Right lung (tissue), 10 donors: ENCODE measurements at places on chromosomes 11 and 22. TPM values are rescaled to one million over a fixed set of nuclear protein-coding genes. Genes with fewer than 3 reads are reported as not detected.
A peak's percentile ranks its signal among the peaks of the same experiment; 100 is the strongest.

DNA sequence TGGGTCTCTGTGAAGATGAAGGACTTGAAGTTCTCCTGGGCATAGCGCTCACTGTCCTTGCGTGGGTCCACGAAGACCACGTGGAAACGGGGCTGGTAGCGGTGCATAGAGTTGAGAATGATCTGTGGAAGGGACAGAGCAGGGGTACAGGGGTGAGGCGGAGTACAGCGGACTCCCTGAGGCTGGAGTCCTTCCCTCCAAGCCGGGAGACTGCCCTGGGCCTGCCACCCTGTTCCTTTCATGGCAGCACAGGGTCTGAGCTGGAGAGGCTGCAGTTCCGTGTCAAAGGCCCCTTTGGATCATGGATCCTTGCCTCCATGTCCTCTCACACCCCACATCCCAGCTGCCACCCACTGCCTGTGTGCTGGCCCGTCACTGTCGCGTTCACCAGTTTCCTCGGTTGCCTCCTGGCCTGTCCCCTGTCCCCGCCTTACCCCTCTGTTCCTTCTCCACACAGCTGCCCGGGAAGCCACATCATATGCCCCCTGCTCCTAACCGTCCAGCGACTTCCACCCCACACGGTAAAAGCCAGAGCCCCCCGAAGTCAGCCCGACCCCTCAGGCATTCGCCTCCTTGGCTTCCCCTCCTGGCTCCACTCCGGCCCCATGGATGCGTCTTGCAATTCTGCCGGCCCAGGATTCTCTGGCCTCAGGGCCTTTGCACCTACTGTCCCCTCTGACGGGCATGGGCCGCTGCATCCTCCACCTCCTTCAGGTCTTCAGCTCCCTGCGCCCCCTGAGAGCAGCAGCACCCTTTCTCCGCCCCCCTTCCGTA lies 3.4 kb upstream of the NUDT8 start:
- DNase-seq: no peak

- no peak for DNase-seq
Measured at GRCh38 chr11:116224154-116224888, 548.5 kb downstream of the BUD13 start.

DNA sequence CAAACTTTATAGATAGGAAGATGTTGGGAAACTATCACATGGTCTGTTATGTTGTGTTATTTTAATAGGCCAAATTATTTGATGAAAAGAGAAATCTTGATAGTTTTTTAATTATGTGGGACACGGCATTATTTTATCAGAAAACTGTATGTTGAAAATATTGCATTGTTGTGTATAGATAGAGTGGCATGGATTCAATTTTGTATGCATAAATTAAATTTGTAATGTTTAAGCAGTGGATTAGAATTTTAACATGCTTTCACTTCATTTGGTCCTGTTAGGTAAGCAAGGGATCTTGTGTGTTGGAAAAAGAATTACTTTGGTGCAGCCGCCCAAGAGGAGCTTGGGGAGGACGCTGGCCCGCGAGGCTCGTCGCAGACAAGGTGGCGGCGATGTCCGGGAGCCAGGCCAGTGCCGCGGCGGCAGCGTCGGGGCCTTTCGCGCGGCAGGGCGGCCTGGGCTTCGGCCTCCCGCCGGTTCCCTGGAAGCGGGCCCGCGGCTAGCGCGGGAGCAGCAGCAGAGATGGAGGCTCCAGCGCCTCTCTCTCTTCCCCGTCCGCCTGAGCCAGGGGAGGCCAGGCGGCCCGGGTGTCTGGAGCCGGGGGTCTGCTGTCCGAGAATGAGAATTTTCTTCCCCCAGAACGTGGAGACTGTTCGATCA lies 82.7 kb downstream of the GGT1 start:
- no peak for DNase-seq

DNA sequence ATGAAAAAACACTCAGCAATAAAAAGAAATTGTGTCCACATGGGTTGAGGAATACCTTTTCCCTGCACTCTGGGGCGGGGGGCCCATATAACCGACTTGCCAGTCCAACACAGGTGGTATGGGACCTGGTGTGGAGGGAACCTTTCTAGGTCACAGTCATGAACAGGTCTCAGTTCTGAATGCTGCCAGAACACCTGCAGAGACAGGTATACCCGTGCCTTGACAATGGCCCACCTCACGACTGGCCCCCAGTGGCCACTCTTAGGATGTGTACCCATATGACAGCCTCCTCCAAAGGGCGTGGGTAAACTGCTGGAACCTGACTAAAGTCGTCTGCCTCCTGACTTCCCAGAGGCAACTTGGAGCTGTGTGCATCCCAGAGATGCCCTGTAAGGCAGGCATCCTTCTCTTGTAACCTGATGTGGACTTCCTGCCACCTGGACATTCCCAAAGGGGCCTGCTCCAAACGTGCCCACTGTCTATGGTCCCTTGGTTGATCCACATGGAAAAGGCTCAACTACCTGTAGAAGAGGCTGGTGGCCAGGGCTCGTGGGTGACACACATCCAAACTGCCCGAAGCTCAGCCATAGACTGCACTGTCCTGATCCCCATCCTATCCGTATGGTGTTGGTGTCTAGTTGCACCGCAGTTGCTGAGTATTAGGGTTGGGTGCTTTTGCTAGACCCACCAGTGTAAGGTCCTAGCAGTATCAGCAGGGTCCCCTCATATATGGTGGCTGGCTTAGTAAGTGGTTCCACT lies 859.3 kb downstream of the BRD1 start:
- DNase-seq: no peak

GRCh38 chr11:94652735-94653284 lies 85.6 kb downstream of the PIWIL4 start:
- DNase-seq: no peak

DNA sequence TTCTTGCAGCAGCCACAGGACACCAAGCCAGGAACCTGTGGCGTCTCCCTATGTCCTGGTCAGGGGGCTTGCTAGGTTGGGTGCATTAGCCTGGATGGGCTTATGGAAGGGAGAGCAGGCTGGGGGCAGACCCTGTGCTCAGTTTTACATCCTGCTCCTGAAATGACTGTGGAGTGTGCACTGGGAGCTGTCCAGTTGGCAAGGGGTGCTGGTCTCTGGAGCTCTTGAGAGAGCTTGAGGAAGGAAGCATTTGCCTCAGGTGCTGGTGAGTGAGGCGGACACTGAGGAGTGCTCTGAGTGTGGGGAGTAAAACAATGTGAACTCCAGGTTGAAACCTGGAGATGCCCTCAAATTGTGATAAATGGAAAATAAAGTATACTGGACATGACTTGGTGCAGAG lies 3.4 kb downstream of the SCGB1D4 start:
- no peak for DNase-seq

DNA sequence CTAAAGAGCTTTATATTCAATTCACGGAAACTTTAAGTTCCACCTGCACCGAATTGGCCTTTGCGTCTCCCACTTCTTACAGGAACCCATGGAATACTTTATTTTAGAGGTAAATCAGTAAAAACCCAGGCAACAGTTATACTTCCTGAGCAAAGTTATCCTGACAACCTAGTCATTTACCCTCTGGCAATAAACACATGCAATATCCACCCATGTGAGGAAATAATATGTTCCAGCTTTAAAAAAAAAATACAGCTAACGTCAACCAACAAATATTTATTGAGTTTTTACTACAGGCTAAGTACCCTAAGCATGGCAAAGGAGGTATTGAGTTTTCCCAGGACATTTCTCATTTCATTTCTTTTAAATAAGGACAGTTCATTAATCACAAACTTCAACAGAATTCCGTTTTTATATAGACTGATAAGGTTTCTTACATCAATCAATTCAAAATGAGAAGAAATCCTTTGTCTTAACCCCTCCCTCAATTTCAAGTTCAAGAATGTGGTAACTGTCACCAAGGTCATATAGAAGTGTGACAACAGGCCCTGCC lies 38.3 kb upstream of the CCDC34 start:
- no peak for DNase-seq

DNA sequence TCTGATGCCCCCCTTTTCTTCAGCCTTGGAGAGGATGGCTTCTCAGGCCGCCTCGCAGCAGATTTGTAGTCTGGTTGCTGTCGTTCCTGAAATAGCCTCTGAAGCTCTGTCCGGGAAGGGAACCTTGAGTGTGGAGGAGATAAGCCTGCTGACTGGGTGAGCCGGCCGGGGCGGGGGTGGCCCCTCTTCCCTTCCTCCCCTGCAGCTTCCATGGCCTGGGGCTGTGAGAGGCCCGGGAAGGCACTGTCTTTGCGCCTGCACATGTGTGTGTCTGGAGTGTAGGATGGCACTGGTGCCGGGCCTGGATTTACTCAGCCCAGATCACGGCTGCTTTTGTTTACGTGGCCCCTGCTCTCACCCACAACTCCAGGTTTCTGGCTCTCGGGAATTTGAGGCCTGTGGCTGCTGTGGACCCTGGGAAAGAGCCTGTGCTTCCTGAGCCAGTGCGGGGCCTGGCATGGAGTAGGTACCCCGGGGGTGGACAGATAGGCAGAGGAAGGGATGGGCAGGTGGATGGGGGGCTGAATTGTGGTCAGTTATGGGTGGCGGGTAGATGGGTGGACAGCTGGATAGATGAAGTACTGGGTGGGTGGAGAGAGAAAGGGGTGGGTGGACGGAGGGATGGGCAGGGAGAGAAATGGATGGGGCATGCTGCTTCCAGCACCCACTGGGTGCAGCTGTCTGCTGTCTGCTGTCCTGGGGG lies 16.6 kb downstream of the KCNQ1 start:
- no peak for DNase-seq

- DNase-seq: peak; percentile 36
Measured at GRCh38 chr11:62804310-62805075, 747 bp downstream of the NXF1 start.

DNA sequence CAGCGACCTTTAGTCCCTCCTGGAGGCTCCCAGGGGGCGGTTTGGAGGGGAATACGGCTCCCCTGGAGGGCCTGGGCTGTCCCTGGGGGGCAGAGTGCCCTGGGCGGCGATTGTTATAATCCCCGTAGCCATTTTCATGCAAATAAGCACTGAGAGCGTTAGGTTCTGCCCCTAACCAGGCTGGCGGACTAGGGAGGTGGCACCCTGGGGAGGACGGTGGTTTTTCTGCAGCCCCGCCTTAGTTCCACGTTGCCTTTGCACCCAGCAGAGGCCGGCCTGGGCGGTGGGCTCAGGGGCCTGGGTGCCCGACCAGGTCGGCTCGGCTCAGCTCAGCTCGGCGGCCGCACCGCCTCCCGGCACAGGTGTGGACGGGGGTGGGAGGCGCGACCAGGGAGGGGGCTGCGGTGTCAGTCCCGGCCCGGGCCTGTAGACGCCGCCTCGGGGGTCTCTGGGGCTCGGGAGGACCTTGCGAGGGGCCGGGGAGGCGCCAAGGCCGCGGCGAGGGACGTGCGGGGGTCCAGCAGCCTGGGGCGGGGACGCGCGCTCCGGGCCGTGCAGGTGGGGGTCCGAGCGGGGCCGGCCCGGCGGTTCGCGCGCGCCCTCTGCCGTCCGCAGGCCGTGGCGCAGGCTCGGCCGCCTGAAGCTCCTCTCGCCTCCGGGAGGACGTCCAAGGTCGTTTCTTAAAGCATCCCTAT lies 2.3 kb upstream of the DUSP8 start:
- DNase-seq: no peak

DNA sequence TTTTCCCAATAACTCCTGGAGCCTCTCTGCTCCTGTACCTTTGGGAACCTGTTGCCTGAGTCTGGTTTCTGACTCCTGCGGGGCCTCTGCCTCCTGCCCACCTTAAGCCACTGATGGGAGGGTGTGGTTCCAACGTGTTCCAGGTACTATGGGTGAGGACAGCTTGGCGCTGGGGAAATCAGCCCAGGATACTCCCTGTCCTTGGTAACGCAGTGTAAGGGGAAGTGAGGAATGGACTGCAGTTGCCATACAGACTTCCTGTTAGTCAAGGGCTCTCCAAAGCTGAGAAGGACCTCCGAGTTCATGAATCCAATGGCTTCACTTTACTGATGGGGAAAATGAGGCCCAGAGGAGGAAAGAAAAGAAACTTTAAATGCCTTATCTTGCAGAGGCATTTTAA lies 1.2 kb upstream of the MARK2 start:
- no peak for DNase-seq

DNA sequence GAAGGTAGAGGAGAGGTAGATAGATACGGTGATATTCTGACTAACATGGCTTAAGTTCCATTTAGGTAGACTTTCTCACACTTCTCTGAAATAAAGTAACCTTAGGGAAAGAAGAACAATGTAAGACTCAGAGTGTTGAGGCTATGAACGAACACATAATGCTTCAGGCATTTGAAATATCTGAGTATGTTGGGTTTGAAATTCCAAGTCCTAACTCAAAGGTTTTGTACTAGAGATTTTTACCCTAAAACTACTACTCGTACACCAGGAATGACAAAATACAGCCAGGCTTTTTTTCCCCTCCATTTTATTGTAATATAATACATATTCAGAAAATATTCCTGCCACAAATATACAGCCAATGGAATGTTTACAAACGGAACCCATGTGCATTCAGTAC lies 592.6 kb downstream of the ETS1 start:
- DNase-seq: no peak

DNA sequence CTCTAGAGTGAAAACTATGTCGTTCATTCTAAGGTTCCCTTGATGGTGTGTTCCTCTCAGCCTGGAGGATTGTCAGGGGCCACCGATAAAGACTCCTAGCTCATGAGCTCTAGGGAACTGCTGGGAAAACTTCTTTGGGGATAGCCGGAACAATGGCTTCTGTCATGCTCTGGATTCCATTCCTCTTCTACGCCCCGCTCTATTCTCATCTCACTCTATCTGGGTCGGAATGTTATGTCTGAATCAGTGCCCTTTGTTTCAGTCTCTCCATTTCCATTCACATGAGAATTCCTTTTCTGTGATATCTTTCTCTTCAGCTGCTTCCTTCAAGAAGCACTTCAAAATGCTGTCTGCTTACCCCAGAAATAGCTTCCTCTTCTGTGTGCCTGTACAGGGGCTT lies 16.9 kb upstream of the SLCO2B1 start:
- DNase-seq: no peak

DNA sequence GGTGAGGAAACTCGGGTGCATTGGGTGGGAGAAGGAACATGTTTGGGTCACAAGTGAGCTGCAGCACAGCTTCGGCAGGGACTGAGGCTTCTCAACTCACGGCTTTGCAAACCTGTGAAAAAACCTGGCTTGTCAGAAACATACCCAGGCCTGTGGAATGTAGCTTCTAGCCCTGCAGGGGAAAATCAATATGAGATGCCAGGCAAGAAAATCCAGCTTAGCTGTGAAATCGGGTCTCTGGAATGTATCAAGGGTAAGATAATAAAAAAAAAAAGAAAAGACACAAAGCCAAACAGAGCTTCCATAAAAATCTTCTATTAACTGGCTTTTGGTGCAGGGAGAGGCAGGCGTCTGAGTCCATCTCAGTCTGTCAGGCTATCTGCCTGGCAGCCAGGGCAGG lies 28.5 kb downstream of the UQCR10 start:
- DNase-seq: no peak

GRCh38 chr11:44911029-44911814 lies 39.5 kb downstream of the TP53I11 start:
- peak; percentile 85 for DNase-seq

GRCh38 chr11:64656862-64657261 lies 65.8 kb downstream of the SLC22A12 start:
- no peak for DNase-seq

Gene SHISAL1
- 1.7 TPM for polyA plus RNA-seq

Gene BBOX1
- 0.11 TPM for polyA plus RNA-seq

Gene NPTXR
- 8.4 TPM for polyA plus RNA-seq

Gene PYGM
- polyA plus RNA-seq: 2.7 TPM

Gene SAA4
- polyA plus RNA-seq: 0.25 TPM

Gene ANO1
- 5.6 TPM for polyA plus RNA-seq

Gene LAYN
- polyA plus RNA-seq: 18.7 TPM

Gene OR4S1
- not detected for polyA plus RNA-seq
